ENCODE measurements at places on chromosomes 11 and 22.

DNA sequence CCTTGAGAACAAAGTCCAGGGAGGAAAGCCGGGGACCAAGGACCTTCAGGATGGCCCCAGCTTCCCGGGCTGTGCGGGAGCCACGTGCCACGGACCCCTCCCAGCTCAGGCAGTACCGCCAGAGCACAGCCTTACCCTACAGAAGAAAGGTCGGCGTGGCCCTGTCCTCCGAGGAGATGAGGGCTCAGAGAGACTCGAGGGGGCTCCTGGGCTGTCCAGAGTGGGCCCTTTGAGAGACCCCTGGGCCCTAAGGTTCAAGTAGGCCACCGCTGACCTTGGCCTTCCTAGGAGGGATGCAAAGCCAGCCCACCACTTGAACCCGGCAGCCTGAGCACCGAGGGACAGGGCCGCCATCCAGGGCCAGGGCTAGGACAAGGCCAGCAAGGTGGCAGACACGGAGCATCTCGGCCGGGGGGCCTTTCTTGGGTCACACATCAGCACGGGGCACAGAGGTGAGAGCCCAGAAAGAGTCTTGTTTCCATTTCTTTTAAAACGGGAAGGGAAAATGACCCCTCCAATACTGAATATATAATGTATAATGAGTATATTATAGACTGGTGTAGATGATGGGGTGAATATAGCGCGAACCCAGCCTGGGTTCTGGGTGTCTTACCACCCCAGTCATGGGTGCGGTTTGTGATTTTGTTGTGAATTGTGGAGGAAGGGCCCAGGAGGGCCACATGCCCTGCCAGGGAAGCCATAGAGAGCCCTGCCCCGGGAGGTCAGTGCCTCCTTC lies 34.4 kb upstream of the PPARA start:
- no peak for DNase-seq

- peak; percentile 36 for DNase-seq
These were observed 8.1 kb upstream of the SART1 start for GRCh38 chr11:65953471-65953870.

DNA sequence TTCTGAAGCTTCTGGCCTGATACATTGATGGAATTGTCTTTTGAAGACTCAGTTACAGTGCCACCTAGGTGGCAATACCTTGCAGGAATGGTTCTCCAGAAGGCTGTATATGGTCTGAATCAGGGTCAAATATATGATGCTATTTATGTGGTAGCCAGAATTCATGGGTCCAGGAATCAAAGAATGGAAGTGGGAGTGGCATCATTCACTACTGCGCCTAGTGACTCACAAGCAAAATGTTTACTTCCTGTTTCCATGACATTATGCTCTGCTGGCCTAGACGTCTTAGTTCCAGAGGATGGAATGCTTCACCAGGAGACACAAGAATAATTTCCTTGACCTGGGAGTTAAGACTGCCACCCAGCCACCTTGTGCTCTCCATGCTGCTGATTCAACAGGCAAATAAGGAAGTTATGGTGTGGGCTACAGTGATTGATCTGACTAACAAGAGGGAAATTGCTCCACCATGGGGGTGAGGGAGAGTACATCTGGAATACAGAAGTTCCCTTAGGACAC lies 491.8 kb downstream of the ETS1 start:
- no peak for DNase-seq

GRCh38 chr11:59802639-59803176 lies 7.9 kb downstream of the MRPL16 start:
- DNase-seq, result no peak

GRCh38 chr11:832529-833113 lies at the start of gene CD151:
Gene CD151, plus strand, starts transcription at chr11:832952. Its CDS starts 3,118 bp downstream, at chr11:836070.
- DNase-seq, result peak; percentile 76
